Left kidney (tissue), 8 donors: ENCODE measurements at places on chromosomes 6 and 20. TPM values are rescaled to one million over a fixed set of nuclear protein-coding genes. Genes with fewer than 3 reads are reported as not detected.

GRCh38 chr6:26124781-26125685 lies 37.8 kb downstream of the HFE start:
- DNase-seq, result no peak

The TP53TG5 gene
- polyA plus RNA-seq, result 2.0 TPM

The VSX1 gene
- not detected for polyA plus RNA-seq

GRCh38 chr20:1937316-1937976 lies 42.2 kb downstream of the SIRPA start:
- no peak for DNase-seq

DNA sequence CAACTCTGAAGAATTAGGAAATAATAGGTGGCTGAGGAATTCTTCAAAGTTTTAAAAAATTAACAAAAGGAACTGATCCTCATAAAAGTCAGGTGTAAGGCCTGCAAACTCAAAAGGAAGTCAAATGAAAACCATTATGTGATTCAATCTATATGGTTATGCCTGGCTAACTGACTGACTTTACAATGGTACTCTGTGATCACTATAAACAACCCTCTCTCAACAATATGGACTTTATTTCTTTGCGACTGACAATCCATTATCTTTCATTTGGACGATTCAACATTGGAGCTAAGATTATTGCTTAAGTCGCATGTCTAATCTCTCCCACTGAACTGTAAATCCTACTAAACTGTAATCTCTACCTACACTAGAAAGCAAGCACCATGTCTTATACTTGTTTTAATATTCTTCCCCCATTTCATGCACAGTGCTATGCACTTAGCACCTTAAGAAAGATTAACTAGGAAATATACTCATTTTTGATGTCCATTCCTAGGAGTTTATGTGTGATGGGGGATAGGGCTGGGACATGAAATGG lies 1.4 kb downstream of the STK38 start:
- DNase-seq, result no peak

GRCh38 chr6:163347021-163347446 lies 67.5 kb upstream of the QKI start:
- DNase-seq, result no peak

The STX11 gene
- 0.27 TPM for polyA plus RNA-seq

DNA sequence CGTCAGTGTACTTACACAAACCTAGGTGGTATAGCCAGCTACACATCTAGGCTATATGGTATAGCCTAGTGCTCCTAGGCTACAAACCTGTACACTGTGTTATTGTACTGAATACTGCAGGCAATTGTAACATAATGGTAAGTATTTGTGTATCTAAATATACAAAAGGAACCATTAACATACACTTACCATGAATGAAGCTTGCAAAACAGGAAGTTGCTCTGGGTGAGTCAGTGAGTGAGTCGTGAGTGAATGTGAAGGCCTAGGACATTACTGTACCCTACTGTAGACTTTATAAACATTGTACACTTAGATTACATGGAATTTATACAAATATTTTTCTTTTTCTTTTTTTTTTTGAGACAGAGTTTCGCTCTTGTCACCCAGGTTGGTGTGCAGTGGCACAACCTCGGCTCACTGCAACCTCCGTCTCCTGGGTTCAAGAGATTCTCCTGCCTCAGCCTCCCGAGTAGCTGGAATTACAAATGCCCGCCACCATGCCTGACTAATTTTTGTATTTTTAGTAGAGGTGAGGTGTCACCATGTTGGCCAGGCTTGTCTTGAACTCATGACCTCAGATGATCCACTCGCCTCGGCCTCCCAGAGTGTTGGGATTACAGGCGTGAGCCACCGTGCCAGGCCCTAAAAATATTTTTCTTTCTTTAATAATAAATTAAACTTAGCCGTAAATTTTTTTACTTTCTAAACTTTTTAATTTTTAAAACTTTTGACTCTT lies 15.4 kb upstream of the KIAA1755 start:
- no peak for DNase-seq

The BHLHE23 gene
- polyA plus RNA-seq, result not detected

- DNase-seq, result no peak
Observed at GRCh38 chr6:48610846-48611245, 499.8 kb upstream of the PTCHD4 start.

The OR2H2 gene
- polyA plus RNA-seq, result 0.20 TPM

The TMEM244 gene
- not detected for polyA plus RNA-seq

GRCh38 chr6:15425947-15426346 lies 180.1 kb downstream of the JARID2 start:
- no peak for DNase-seq

DNA sequence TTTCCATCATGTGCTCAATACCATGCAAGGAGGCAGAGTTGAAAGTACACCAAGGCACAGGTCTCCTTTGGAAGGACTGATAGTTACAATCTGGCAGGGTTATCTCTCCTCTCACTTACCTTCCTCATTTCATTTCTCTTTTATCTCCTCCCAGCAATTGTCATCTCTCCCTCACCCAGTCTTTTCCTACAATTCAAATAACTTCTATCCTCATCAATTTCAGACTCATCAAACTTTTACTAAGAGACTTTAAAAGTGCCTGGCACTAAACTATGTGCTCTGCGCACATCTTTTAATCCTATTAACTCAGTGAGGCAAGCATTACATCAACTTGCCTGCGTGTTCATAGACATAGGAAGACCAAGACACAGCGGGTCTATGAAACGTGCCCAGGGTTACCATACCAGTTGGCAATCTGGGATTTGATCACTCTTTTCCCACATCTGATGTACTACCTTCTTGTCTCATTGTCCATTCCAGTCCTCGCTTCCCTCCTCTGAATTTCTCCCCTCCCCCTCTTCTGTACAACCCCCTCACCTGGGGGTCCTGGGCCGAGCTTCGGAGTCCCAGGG lies 1.2 kb downstream of the VARS1 start:
- DNase-seq, result no peak

DNA sequence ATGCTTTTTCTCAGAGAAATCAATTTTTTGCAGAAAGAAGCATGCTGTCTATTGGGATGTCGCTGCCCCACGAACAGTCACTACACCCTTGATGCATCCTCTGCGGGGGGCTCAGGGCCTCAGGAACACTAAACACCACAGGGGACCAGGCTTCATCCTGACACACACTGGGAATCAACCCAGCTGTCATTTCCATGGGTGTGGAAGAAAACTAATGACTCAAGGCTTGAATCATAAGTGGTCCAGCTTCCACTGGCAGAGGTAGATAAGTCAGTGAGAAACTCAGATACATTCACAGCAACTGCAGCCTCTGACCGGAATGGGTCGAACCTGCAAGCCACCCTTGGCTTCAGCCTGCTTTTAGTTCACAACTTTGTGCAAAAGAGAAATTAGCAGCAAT lies 81.3 kb upstream of the SPTLC3 start:
- DNase-seq, result no peak

The LAMA4 gene
- polyA plus RNA-seq, result 108 TPM

The SMPDL3A gene
- polyA plus RNA-seq, result 13.7 TPM

DNA sequence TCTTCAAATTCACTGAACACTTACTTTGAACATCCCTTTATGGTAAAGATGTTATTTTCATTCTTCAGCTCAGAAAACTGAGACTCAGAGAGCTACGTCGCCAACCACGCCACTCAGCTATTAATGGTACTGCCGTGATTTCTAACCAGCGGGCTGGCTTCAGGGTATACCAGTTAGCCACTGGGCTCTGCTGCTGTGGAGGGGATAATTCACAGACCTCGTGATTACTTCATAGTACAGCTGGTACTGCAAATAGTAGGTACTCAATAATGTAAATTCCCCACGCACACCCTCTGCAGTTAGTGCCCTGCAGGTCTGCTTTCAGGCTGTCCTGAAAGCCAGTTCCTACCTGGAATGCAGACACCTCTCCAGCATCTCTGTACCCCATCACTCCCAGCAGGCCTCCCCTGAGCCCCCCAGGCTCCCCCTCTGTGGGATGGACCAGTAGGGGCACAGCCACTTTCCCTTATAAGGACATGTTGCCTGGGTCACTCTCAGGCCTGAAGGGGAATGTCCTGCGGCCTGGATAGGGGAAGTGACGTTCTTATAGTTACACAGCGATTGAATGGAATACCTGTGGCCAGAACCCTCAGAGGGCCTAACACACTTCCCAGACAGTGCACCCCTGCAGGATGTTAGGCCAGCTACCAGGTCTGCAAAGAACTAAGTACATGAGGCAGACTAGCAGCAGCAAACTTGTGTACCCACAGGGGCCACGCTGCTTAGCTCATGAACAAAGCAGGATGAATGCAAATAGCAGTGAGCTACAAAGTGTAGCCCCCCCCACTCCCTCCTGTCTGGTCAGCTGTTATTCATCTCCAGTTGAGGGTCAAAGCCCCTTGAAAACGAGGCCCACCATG lies 1.3 kb upstream of the OCSTAMP start:
- no peak for DNase-seq
